ENCODE measurements at places on chromosomes 2 and 18. TPM values are rescaled to one million over a fixed set of nuclear protein-coding genes. Genes with fewer than 3 reads are reported as not detected.
A peak's percentile ranks its signal among the peaks of the same experiment; 100 is the strongest.

The RGPD3 gene
- total RNA-seq = 0.27 TPM

DNA sequence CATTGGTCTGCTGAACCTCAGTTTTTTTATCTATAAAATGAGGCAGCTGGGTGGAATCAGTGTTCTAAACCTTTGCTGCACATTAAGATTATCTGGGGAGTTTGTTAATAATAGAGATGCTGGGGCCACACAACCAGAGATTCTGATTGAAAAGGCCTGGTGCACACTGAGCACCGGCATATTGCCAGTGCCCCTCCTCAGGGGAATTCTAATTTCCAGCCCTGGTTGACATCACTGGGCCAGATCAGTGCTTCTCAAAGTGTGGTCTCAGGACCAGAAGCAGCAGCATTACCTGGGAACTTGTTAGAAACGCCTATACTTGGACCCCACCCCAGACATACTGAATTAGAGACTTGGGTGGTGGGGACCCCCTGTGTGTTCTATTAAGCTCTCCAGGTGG is 112.5 kb downstream of the SETBP1 start:
- no peaks in the 10 kb centered on the region for H3K27me3 ChIP-seq
- no peaks in the 10 kb centered on the region for H3K36me3 ChIP-seq
- H3K4me1 ChIP-seq = peaks cover 66% of the 10 kb centered on the region
- no peak overlapping the region for H3K27ac ChIP-seq

DNA sequence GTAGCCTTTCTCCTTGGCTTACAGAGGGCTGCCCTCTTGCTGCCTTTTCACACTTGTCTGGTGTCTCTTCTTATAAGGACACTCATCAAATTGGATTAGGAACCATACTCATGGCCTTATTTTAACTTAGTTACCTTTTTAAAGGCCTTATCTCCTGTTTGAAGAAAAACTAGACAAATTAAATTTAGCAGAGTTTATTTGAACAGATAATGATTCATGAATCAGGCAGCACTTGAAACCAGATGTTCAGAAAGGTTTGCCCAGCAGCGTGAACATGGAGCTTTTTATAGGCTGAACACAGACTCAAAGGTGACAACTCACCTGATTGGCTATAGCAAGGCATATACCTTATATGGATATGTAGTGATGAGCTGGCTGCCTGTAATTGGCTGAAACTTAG is 238.0 kb downstream of the GULP1 start:
- no peak for DNase-seq
- H3K36me3 ChIP-seq = no peaks in the 10 kb centered on the region
- H3K4me1 ChIP-seq = peaks cover 26% of the 10 kb centered on the region
- H3K4me3 ChIP-seq = no peak overlapping the region
- peak overlapping the region; percentile 68 for H3K27ac ChIP-seq

GRCh38 chr2:178241844-178242551 is 47.7 kb downstream of the OSBPL6 start:
- H3K27ac ChIP-seq = peak overlapping the region; percentile 35
- H3K4me3 ChIP-seq = no peak overlapping the region
- H3K4me1 ChIP-seq = peaks cover 8% of the 10 kb centered on the region
- H3K27me3 ChIP-seq = no peaks in the 10 kb centered on the region

- no peak overlapping the region for H3K4me3 ChIP-seq
- H3K27me3 ChIP-seq = no peaks in the 10 kb centered on the region
- DNase-seq = no peak
- H3K27ac ChIP-seq = no peak overlapping the region
These were observed 26.9 kb upstream of the GPR75 start for GRCh38 chr2:53886406-53887280.

GRCh38 chr2:224892574-224893204 is 149.6 kb downstream of the DOCK10 start:
- DNase-seq = no peak
- no peaks in the 10 kb centered on the region for H3K27me3 ChIP-seq
- no peak overlapping the region for H3K4me3 ChIP-seq
- no peak overlapping the region for H3K27ac ChIP-seq
- no peaks in the 10 kb centered on the region for H3K4me1 ChIP-seq

DNA sequence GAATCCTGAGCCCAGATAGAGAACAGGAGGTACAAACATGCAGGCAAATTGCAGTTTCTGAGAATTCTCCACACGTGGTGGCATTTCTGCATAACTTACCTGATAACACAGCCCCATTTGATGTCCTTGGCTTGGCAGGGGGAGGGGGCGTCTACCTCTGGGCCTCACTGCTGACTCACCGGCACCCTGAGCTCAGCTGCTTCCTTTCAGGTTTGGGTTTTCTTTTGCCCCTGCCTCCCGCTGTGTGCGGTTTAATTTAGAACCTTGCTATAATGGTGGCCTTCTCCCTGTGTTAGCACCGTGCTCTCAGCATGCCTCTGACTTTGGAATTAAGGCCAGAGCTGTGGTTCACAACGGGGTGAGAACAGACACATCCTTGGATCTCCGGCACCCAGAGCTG is 4.4 kb downstream of the CTIF start:
- no peak overlapping the region for H3K4me3 ChIP-seq
- no peaks in the 10 kb centered on the region for H3K27me3 ChIP-seq
- H3K4me1 ChIP-seq = peaks cover 55% of the 10 kb centered on the region
- DNase-seq = peak; percentile 64
- H3K36me3 ChIP-seq = no peaks in the 10 kb centered on the region
- peak overlapping the region; percentile 96 for H3K27ac ChIP-seq

The CD28 gene
- not detected for total RNA-seq

DNA sequence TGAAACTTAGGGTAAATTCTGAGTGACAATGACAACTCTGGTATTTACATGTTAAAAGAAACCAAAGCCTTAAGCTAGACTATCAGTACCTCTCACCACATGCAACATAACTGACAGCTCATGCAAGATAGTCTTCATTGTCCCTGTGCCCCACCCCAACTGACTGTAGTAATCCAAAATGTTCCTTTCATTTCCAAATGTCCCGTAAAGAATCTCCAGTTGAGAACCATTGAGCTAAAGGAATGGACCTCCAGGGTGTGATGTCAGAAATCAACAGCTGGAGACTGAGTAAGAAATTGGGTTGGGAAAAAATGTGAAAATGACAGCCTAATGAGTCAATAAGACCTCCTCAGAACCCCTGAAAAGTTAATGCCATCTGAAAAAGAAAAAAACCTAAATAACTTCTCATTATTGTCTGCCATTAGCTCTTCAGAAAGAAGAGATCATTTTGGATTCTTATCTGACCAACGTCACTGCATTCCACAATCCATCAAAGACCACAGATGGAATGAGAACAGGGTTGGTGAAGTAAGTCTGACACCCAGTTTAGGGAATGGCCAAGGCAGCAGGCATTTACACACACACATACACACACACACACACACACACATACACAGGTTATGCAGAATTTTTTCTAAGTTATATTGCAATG is 51.7 kb upstream of the ACVR2A start:
- no peak for DNase-seq
- H3K27ac ChIP-seq = no peak overlapping the region
- no peaks in the 10 kb centered on the region for H3K36me3 ChIP-seq
- H3K27me3 ChIP-seq = no peaks in the 10 kb centered on the region

The PCARE gene
- 2.2 TPM for total RNA-seq

DNA sequence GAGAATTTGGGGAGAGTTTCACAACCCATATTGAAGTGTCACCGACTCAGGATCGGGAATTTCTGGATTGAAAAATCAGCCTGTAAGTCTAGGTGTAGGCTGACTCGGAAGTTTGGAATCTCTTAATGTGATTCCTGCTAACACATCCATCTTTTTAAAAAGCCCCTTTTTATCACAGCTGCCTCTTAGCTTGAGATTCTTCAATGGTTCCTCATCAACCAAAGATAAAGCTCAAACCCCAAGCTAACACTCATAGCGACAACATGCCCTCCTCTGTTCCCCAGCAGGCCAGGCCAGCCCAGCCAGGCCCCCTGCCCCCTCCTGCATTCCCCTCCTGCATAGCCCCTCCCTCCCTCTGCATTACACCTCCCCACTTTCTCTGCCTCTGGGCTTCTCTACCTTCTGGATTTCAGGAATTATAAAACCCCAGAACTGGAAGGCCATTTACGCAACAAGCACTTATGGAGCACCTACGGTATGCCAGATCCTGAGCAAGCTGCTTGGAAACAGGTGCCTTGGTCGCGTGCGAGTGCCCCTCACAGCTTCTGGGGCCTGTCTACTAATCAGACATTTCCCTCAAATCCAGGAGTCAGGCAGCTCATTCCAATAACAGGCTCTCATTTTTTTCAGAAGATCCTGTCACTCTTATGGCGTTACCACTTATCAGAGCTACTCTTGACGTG is 63.4 kb downstream of the EMX1 start:
- H3K27ac ChIP-seq = no peak overlapping the region
- DNase-seq = no peak
- no peaks in the 10 kb centered on the region for H3K27me3 ChIP-seq
- no peak overlapping the region for H3K4me3 ChIP-seq

The ID2 gene
- total RNA-seq = 1,089 TPM

DNA sequence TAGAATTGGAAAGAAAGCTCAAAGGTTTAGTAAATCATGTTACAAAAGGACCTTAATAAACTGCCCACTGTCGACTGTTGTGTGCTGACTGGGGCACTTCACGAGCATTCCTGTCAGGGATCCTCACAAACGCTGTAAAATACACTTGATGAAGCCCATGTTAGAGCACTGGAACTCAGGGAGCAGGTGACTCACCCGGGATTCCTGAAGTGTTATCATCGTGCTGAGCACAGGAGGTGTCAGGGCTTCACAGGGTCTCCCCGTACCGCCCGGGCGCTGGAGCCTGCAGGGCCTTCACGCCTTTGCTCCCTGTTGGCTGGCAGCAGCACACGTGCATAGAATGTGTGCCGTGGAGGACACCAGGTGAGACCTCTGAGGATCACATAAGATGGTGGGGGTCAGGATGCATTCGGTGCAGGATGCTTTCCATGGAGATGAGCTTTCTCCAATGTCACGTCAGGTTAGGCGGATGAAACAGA is 187.3 kb downstream of the SNTG2 start:
- no peak overlapping the region for H3K4me3 ChIP-seq
- H3K27ac ChIP-seq = no peak overlapping the region
- H3K36me3 ChIP-seq = no peaks in the 10 kb centered on the region
- DNase-seq = no peak

The GPBAR1 gene
- 10.9 TPM for total RNA-seq

The ALK gene
- total RNA-seq = 0.27 TPM

DNA sequence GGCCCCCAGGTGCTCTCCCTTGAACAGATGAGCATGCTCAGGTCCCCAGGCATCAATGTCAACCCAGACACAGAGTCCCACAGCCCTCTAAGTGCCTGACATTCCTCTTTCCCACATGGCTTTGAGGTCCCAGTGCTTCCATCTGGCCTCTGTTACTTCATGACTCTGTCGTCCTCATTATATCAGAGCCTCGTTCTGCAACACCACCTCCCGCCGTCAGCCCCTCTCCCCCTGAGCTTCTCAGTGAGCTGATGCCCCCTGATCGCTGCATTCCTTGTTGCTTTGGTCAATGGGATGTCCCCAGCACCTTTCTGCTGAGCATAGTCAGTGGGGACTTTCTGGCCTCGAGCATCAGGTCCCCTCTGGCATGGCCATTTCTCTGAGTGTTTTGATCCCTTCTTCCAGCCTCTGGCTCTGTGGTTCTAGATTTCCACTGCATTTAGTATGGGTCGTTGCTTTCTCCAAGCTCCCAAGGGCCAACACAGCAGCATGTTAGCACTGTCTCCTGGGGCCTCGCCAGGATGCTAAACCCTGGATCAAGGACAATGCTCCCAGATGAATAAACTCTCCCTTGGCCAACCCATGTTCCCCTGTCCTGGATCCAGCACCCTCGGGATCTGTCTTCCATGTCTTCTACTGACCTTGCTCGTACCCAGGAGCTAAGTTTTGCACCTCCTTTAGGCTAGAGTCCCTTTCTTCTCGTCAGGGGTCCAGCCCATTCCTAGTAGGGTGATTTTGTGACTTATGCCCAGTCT is 143.2 kb upstream of the TWIST2 start:
- no peak for DNase-seq
- no peak overlapping the region for H3K4me3 ChIP-seq
- no peaks in the 10 kb centered on the region for H3K36me3 ChIP-seq

DNA sequence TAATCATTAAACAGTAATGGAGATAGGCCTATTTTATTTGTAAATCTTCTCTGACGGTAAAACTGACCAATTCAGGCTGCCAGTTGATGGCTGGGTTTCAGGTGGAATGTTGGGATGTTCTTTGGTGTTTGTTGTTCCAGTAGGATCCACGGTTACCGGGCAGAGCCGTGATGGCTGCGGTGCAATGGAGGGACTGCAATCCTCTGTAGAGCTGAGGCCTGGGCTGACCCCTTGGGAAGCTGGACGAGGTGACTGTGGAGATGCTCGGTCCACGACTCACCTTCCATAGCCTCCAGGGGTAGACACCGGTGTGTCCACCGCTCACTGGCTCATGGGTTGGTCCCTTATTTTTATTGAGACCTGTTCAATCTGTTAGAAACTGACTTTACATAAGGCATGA is 42.5 kb downstream of the ZNF519 start:
- H3K36me3 ChIP-seq = no peaks in the 10 kb centered on the region
- H3K4me3 ChIP-seq = no peak overlapping the region
- no peak overlapping the region for H3K27ac ChIP-seq
- H3K4me1 ChIP-seq = peaks cover 7% of the 10 kb centered on the region
- DNase-seq = no peak

- H3K27ac ChIP-seq = no peak overlapping the region
- H3K4me3 ChIP-seq = no peak overlapping the region
- H3K36me3 ChIP-seq = no peaks in the 10 kb centered on the region
- DNase-seq = no peak
- H3K4me1 ChIP-seq = peaks cover 13% of the 10 kb centered on the region
These were observed 26.6 kb downstream of the METTL8 start for GRCh38 chr2:171407030-171407675.

DNA sequence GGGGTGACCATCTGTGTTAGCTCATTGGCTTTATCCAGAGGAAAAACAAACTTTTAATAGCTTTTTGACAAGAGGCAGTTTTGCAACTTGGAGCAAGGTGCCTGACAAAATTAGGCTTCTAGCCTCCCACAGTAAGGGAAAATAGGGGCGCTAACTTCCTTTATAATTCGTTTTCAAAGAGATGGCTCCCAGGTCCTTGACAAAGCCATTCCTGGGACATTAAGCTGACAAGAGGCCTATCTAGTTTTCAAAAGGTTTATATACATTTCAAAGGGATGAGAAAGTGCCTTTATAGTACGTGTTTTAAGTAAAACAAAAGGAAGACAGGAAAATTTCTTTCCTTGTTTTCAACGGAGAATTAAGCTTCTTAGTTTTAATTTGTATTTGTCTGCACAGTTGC is 159.4 kb upstream of the GCFC2 start:
- no peak for DNase-seq
- H3K36me3 ChIP-seq = no peaks in the 10 kb centered on the region
- H3K27me3 ChIP-seq = no peaks in the 10 kb centered on the region
- no peaks in the 10 kb centered on the region for H3K4me1 ChIP-seq
